ENCODE measurements at places on chromosomes 4 and X. TPM values are rescaled to one million over a fixed set of nuclear protein-coding genes. Genes with fewer than 3 reads are reported as not detected.

XPNPEP2 gene
- 0.28 TPM for total RNA-seq

FMR1NB gene
- total RNA-seq = not detected

ETDB gene
- not detected for total RNA-seq

FRG2 gene
- 0.40 TPM for total RNA-seq

Data from CD8-positive, alpha-beta memory T cell (primary cell).